ENCODE measurements at places on chromosomes 5 and 9.

- no peak for DNase-seq
Observed at GRCh38 chr5:85484982-85485574, 1100.4 kb upstream of the EDIL3 start.

- no peak for DNase-seq
Observed at GRCh38 chr5:174807471-174807870, 83.1 kb downstream of the MSX2 start.

- no peak for DNase-seq
Observed at GRCh38 chr9:127509261-127509954, 58.1 kb downstream of the LRSAM1 start.

GRCh38 chr5:17216974-17217492, 398 bp upstream of the BASP1 start:
- peak; percentile 56 for DNase-seq

GRCh38 chr5:146107901-146108300, 2.5 kb upstream of the PLAC8L1 start:
- no peak for DNase-seq

DNA sequence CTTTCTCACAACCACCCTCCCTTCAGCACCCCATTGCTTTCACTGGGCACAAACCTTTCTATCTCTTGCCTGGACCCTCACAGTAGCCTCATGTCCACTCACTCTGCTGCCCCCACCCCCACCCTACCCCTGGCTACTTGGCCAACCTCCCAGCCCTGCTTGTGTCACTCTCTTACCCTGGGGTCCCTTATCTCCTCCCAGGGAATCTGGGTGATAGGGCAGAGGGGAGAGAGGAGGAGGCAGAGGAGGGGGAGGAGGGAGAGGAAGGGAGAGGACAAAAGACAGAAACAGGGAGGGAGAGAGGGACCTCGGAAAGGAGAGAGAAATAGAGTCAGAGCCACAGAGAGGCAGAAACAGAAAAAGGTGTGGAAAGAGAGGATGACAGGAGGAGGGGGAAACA, 25.0 kb upstream of the KIF12 start:
- DNase-seq = no peak

- no peak for DNase-seq
Observed at GRCh38 chr9:33097192-33097591, 20.7 kb upstream of the SMU1 start.

DNA sequence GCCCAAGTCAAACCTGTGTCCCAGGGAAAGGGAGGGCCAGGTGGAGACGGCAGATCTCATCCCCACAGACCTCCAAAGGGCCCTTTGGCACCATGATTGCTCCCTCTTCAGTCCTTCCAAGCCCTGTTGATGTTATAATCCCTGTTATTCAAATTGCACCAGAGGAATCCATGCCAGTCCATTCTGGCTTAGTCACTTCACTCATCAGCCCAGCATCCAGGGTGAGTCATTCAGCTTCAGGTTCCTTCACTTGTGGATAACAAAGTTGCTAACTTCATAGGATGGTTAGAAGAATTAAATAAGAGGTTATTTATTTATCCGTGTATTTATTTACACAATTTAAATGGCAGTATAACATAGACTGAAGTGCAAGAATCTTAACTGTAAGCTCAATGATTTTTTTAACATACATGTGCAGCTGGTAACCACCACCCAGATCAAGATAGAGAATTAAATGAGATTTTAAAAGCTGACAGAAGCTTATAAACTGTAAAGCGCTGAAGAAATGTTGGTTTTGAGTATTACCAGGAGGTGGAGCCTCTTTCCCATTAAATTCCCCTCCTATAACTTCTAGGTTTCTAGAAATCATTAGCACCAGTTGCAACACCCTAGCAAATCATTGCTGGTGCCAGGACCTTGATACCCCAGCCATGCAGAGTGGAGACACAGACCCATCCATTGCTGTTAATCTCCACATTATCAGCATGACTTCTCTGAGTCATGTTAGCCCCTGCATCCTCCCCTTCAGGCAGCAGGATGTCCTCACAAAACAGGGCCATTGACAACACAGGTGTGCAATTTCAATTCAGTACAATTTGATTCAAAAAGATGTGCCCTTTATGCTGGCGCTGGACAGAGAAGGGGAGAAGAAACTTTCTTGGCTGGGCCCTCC, 77.4 kb downstream of the SEC61B start:
- peak; percentile 45 for DNase-seq

DNA sequence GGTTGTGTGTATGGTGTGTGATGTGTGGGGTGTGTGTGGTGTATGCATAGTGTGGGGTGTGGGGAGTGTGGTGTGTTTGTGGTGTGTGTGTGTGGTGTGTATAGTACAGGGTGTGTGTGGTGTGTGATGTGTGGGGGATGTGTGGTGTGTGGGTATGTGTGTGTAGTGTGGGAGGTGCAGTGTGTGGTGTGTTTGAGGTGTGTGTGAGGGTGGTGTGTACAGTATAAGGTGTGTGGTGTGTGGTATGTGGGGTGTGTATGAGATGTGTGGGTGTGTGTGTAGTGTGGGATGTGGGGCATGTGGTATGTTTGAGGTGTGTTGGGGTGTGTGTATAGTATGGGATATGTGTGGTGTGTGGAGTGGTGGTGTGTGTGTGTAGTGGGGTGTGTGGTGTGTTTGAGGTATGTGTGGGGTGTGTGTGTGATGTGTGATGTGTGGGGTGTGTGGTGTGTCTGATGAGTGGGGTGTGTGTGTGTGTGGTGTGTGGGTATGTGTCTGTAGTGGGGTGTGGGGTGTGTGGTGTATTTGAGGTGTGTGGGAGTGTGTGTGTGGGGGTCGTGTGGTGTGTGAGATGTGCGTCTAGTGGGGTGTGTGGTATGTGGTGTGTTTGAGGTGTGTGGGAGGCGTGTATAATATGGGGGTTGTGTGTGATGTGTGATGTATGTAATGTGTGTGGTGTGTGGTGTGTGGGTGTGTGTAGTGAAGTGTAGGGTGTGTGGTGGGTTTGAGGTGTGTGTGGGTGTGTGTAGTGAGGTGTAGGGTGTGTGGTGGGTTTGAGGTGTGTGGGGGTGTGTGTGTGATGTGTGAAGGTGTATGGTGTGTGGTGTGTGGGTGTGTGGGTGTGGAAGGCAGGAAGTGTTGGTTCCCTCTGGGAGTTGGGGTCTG, 8.6 kb downstream of the ECSCR start:
- no peak for DNase-seq

DNA sequence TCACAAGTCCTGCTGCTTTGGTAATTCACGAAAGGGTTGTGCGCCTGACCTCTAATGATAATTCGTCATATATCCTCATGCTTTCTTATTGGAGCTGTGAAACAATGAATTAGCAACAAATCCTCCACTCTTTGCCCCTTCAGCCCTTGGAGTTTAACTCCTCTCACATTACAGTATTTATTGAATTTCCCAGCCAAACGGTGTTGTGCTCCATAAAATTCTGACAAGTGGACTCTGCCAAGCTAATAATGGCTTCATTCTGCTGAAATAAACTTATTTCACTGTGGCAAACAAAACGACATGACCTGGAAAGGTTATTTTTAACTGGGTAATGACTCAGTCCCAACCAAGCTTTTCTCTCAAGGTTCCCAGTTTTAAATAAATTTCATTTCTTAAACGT, 984.4 kb upstream of the DMAC1 start:
- DNase-seq = no peak

DNA sequence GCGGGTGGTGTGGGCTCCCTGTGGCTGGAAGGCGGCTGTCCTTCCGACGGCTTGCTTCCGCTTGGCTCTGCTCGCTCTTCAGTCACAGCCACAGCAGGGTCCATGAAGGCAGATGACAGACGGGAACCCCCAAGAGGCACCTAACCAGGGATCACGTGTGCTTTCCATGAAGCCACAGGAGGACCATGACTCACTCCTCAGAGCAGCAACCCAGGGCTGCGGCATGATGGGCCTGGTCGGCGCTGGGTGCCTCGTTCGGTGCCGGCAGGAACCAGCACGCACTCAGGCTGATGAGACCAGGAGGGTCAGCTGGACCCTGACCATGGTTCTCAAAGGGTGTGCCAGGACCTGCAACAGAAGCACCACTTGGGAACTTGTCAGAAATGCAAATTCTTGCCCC, 32.8 kb upstream of the MED10 start:
- no peak for DNase-seq

Measured in D341Med (cell line).